ENCODE measurements at places on chromosomes 6 and 20.

- no peak for DNase-seq
Measured at GRCh38 chr20:24672886-24673677, 203.7 kb downstream of the SYNDIG1 start.

DNA sequence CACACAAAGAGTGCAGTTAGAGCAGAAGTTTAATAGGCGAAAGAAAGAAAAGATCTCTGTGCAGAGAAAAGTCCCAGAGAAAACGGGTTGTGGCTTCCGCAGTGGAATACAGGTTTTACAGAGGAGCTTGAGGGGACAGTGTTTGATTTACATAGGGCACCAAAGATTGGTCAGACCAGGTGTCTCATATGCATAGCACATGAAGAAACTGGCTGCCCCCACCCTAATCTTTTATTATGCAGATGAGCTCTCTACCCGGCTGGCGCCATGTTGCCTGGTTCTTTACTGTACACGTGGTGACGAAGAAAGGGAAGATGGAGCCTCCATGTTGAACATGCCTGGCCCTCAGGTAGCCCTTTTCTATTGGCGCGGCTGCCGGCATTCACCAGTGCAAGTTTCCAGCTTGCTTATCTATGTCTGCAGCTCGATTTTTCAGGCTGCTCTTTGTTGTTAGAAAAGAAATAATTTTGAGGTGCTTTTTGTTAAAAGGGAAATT, 47.4 kb downstream of the SLC35B3 start:
- DNase-seq: no peak

DNA sequence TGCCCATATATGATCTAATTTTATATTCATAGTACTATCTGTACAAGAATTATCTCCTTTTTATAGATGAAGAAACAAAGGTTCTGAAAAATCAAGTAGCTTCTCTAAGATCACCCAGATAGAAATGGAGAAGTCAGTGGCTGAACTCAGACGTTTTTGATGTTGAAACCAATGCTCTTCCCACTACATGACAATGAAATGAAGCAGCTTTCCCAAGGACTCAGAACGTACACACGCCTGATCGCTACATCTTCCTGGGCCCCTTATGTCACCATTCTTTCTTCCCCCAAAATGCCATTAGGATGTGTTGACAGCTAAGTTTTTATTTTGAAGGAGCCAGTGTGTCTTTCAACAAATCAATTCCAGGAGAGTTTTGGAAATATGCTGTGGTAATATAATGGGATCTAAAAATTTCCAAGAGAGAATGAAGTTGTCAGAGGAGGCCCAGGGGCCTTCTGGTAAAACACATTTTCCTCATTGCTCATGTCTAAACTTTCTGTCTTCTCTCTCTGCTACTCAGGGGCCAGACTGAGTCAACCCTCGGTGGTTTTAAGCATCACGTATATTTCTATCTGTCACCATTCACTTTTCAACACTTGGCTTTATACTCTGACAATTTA, 98.1 kb upstream of the COL21A1 start:
- DNase-seq: no peak

DNA sequence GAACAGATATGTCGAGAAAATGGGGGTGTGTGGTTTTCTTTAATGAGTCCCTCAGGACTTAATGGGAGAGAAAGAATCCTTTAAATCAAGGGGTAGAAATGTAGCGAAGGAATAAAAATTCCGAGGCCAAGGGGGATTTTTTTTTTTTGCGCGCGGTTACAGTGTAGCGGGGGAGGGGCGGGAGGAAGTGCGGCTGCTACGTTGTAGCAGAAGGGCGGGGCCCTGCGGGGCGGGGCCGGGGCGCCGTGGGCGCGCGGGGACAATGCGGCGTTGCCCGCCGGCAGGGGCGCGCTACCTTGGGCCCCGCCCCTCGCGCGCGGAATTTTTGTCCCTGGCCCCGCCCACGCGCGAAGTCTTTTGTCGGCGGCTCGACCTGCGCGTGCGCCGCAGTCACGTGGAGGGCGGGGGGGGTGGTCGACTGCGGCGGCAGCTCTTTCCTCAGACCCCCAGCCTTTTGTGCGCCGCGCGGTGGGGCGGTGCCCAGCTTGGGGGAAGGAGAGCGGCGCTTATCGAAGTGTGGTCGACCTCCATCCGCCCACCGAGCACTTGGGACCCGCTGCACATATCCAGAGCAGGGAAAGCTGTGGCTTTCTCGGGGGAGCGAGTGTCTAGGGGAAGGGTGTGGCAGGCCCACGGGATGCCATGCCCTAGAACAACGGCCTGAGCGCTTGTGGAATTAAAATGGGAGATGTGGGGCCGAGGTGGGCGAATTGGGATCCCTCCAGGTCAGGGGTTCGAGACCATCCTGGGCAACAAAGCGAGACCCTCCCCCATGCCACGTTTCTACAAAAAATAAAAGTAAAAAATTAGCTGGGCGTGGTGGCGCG, 1.3 kb downstream of the TUBB start:
- peak; percentile 97 for DNase-seq

DNA sequence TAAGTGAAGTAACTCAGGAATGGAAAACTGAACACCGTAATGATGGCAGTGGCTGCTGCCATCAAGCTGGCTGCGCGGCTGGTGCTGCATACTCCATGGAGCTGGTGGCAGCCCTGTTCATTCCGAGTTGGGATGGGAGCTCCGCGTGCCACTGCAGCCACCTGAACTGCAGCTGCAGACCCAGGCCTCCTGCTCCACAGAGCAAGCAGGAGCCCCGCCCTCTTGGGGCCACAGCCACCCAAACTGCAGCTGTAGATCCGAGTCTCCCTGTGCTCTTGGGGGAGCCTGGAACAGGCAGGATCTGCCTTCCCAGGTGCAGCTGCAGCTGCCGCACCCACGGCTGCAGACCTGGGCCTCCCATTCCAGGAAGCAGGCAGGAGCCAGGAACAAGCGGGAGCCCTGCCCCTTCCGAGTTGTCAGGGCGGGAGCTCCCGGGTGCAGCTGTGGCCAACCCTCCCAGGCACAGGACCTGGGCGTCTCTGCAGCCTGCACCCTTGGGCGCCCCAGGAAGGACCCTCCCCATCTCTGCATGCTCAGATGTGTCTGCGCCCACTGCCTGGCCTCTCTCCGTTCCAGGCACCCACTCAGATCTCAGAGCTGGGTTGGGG, 120.2 kb downstream of the GMPR start:
- DNase-seq: no peak

- no peak for DNase-seq
Measured at GRCh38 chr6:30801950-30802349, 57.6 kb upstream of the IER3 start.

All from activated naive CD4-positive, alpha-beta T cell (primary cell).